ENCODE measurements at places on chromosomes 2 and 18. TPM values are rescaled to one million over a fixed set of nuclear protein-coding genes. Genes with fewer than 3 reads are reported as not detected.

Gene ACMSD
- total RNA-seq, result not detected

Gene CROCC2
- total RNA-seq, result not detected

Gene SLC40A1
- total RNA-seq, result 30.3 TPM

Gene KLHL30
- 14.3 TPM for total RNA-seq

Gene SPATA3
- not detected for total RNA-seq

Gene SUMO1
- 59.5 TPM for total RNA-seq

All from cardiac septum (tissue), 1 donor.